ENCODE measurements at places on chromosomes 4 and X.

- no peak for DNase-seq
Measured at GRCh38 chrX:2463973-2464676, 36.7 kb downstream of the DHRSX start.

- no peak for DNase-seq
Measured at GRCh38 chrX:94455782-94456181, 781.8 kb downstream of the FAM133A start.

GRCh38 chr4:13386405-13387107 is 97.6 kb downstream of the RAB28 start:
- no peak for DNase-seq

DNA sequence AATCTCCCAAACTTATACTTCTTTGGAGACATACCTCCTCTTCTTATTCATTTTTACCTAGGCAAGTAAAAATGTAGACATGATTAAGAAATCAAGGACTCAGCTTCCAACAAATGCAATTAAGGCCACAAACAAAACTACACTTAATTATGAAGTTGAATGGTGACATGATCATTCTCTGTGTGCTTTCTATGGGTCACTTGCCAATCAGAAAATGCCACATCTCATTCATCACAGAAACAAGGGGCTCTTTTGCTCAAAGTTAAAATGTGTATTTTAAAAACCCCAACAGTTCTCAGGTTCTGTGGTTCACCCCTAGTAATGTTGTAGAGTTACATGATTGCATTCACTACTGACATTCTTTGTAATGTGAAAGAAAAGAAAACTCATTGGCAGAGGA is 273.5 kb downstream of the DCHS2 start:
- no peak for DNase-seq

DNA sequence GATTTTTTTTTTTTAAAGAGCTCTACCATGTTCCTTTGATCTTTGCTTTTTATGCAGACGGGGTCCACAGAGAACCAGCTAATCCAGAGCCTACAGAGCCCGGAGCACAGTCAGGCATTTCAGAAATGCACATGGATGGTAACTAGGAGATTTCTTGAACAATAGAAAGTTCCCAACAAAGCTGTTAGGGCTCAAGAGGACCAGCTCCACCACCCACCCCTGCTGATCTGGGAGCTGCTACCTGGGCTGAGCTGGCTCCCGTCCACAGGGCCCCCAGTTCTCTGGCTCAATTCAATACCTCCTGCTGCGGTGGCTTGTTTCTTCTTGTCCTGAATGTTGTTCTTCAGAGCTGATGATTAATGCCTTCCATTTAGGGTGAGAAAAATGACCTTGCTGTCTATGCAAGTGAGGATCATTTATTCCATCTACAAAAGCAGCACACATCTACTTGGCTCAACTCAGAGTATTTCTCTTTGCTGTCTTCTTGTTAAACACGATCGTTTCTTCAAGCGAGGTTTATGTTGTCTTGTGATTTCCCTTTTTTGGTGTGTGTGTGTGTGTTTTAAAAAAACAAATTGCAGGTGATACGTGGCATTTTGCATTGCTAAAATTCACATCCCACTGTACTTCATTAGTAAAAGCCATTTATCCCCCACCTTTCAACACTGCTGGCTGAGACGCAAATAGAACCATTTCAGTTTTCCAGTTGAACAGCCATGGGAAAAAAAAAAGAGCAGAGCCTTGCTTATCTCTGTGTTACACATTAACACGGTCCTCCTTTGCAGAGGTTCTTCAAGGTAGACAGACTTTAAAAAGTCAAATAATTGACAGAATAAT is 31.3 kb downstream of the IGFBP7 start:
- no peak for DNase-seq
